ENCODE measurements at places on chromosomes 11 and 22.

DNA sequence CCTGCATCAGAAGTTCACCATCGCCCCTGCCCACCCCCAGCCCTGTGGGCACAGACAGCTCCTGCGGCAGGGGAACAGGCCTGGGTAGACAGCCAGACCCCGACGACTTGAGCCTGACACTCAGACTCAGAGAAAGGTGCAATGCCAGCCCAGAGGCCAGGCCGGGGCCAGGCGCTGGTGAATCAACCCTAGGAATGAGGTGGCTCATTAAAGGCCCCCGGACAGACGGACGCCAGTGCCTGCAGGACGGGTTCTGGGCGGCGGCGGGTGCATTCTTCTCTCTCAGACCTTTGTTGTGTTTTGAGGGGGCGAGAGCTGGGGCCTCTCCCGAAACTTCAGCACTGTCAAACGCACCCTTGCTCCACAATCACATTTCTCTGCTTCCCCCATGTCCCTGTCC, 5.6 kb downstream of the OVOL1 start:
- no peak for DNase-seq

GRCh38 chr22:40236131-40236665, 58.5 kb downstream of the TNRC6B start:
- no peak for DNase-seq

DNA sequence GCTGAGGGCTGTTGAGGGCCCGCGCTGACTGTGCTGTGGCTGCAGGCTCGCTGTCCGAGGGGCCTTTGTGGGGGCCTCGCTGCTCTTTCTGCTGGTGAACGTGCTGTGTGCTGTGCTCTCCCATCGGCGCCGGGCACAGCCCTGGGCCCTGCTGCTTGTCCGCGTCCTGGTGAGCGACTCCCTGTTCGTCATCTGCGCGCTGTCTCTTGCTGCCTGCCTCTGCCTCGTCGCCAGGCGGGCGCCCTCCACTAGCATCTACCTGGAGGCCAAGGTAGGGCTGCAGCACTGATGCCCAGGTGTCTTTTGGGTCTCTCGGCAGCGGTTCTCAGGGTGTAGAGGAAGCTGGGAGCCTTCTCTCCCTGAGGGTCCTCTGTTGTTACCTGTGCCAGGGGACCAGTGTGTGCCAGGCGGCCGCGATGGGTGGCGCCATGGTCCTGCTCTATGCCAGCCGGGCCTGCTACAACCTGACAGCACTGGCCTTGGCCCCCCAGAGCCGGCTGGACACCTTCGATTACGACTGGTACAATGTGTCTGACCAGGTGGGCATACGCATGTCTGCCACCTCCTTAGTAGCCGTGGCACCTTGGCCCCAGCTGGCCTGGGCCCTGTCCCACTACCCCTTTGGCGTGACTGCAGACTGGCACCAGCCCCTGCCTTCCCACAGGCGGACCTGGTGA, 2.2 kb downstream of the GPR137 start:
- no peak for DNase-seq

- no peak for DNase-seq
These were observed 28.0 kb downstream of the ZC3H12C start for GRCh38 chr11:110121204-110121603.

DNA sequence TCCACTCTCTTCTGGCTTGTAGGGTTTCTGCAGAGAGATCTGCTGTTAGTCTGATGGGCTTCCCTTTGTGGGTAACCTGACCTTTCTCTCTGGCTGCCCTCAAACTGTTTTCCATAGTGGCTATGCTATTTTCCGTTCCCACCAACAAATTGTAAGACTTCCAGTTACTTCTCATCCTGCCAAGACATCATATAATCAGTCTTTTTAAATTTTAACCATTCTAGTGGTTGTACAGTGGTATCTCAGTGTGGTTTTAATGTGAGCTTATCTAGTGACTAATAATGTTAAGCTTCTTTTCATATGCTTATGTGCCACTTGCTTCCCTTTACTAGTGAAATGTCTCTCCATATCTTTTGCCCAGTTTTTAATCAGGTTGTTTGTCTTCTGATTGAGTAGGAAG, 13.6 kb upstream of the TRIM29 start:
- no peak for DNase-seq

DNA sequence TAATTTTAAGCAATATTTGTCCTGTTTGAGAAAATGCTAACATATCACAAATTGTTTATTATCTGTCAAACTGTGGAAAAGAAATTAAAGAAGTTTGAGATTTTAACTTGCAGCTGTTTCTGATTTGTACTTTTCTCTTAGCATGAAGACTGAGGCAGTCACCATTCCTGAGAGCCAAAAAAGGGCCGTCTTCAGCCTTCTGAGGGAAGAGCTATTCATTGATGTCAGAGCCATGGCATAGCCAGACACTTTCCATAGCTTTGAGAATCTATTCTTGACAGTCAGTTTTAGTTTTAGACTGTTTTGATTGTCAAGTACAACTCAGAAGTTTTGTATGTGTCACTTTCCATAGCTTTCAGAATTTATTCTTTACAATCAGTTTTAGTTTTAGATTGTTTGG, 32.1 kb downstream of the YAP1 start:
- DNase-seq = no peak

Data from HCT116 (cell line).